ENCODE measurements at places on chromosomes 4 and X.

DNA sequence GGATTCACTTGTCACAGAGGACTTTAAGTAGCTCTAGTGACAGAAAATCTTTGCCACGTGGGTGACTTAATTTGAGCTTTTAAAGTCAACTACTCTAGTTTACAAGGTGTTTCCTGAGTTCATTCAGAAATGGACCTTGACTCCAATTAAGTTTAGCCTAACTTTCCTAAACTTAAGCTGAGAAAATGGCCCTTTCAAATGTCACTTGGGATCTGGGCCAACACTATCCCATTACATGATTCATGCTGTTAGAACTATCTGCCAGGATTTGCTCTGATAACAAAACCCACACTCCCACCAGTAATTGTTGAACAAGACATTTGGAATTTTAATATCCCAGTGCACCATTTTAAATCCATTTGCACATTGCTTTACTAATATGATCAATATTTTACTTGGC lies 40.8 kb downstream of the C4orf46 start:
- no peak for DNase-seq

DNA sequence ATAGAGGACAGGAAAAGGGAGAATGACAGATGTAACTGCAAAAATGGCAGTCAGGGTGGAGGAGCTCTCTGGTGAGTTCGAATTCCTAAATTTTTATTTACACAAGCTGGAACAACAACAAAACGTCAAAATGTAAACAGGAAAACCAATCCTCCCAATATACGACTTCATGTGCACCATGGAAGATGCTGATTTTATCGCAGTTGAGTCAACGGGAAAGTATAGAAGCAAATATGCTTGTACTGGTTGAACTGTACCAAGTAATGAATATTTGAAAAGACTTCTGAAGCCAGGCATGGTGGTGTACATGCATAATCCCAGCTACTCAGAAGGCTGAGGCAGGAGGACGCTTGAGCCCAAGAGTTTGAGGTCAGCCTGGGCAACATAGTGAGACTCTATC lies 15.4 kb downstream of the STX18 start:
- DNase-seq: no peak

DNA sequence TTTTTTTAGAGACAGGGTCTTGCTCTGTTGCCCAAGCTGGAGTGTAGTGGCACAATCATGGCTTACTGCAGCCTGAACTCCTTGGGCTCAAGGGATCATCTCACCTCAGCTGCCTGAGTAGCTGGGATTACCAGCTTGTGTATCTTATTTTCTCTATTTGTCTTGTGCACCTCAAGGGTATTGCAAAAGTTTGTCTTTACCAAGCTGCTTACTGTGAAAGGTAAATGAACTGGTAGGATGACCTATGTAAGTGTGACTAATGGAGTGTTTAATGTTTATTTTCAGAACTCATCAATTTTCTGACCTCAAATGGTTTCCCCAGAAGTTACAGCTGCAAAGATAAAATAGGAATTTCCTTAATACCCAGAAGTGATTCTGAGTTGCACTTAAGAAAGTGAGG lies 5.3 kb upstream of the FGA start:
- no peak for DNase-seq

- DNase-seq: no peak
Observed at GRCh38 chr4:183011213-183011907, 87.7 kb upstream of the WWC2 start.

DNA sequence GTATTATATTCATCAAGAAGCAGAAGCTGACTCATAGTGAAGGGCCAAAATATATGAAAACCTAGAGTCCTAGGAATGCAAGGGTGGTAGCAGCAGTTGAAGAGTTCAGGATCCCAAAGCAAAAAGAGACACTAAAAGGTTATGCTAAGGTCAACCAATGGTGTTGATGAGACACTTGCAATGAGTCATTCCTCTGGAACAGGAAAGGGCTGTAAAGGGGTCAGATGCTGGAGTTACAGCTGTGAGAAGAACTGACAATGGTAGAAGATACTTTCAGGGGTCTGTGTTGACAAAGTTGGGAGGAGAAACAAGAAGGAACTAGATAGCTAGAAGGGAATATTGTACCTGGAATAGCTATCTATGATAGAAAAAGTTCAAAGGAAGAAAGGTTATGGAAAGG lies 47.5 kb downstream of the ZGRF1 start:
- no peak for DNase-seq

GRCh38 chrX:14936561-14936960 lies 63.3 kb downstream of the MOSPD2 start:
- DNase-seq: no peak

DNA sequence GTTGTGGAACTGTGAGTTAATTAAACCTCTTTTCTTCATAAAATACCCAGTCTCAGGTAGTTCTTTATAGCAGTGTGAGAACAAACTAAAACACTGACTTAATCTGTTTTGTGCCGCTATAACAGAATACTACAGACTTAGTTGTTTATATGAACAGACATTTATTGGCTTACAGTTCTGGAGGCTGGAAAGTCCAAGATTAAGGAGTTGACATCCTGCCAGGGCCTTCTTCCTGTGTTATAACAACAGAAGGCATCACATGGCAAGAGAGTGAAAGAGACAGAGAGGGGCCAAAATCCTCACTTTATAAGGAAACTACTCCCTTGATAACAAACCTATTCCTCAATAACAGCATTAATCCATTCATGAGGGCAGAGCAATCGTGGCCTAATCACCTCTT lies 42.5 kb upstream of the KCNIP4 start:
- DNase-seq: no peak

DNA sequence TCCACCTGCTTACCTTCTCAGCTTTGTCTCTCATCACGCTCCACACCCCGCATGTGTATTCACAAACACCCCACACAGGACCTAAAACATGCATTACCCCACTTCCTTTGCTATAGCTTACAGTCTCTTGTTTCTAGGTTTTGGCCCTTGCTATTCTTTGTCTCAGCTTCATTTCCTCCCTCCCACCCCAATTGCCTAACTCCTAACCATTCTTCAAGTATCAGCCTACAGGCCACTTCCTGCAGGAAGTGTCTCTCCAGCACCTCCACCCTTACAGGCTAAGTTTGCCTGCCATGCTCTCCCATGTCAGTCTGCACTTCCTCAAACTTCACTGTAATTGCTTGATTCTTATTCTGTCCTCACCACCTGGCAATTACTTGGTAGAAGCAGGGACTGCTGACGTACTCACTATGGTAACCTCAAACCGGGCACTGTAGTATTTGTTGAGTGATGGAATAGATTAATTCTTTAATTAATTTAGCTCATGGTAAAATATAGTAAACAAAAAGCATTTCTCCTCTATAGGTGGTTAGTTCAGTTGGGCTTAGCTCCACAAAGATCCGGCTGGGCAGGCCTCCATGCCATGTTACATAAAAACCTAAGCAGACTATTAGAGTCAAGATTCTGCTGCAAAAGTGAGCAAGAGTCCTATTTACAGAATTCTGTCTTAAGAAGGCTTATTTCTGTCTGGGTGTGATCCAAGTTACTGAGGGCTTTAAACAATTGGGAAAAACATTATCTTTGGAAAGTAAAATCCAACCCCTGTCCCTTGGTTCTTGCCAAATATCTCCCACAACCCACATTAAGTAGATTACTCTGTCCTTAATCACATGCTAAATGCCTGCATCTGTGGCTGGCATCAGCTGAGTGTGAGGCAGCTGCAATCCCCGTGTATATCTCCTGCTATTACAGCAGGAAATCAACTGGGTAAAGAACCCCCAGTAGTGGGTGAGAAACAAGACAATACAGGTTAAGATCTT lies 124.7 kb upstream of the CPEB2 start:
- no peak for DNase-seq

DNA sequence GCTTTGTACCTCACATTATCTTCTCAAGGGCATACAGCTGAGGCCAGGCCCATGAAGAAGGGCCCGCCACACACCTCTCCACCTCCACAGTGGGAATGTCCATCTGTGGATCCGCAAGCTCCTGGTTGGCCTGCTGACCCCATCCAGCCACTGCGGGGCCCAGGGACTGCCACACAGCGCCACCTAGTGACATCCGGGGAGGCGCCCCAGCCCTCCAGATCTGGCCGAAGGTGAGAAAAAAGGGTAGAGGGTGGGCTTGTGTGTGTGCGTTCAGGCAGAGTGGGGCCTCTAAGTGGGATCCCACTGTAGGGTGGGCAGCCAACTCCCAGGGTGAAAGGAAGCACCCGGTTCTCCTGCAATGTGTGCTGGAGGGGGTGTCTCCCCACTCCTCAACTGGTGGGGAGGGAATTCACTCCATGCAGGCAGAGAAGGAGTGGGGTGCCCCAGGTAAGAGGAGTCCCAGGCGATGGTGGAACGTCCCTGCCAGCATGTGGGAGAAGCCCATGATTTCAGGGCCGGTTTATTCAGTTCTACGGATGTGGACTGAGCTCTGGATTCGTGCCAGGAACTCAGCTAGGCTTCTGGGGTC lies 117.3 kb downstream of the ENPP6 start:
- DNase-seq: no peak

DNA sequence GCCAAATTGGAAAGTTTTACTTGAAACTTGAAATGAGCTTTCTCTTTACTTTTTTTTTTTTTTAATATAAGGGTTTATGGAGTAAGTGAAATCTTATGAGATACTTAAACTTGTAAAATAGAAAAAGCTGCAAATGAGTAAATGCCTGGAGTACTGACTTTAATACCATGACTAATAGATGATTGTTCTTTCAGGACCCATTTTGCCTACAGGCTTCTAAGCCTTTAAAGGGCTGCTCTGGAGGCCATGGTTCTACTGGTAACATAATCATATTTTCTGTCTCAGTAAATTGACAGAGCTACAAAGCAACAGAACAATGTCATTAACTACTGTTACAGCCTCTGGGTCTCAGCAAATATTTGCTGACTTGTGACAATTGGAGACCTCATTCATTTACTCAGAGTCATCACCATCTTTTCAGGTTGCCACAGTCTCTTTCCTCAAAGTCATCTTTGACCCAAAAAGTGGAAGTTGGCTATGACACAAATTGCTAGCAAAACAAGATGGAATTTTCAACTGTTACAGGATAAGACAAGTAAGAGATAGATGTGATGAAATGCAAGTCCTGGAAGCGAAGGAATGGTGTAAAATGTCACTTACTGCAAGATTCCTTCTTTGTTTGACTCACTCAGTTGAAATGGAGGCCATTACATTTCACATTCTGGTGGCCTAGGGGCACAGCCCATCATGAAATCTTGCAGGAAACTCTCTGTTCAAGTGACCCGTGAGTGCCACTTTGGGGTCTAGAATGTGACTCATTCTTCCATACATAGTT lies 132.7 kb downstream of the BTC start:
- DNase-seq: no peak

- no peak for DNase-seq
Observed at GRCh38 chrX:44330227-44330626, 13.2 kb downstream of the EFHC2 start.

DNA sequence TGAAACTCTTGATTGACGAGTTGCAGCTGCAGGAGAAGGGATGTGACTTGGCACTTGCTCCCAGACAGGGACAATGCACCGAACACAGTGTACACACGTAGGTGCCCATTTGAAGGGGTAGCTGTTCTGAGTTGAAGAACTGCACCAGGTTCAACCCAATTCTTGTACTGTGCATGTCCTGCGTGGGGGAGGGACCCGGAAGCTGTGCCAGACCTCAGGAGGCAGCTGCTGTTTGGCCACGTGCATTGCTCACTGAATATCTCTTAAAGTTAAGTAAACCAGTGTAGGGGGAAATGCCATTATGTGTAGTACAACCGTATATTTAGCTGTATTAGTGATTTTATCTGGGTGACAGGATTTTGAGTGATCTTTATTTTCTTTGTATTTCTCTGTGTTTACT lies 12.0 kb upstream of the RBBP7 start:
- DNase-seq: no peak

GRCh38 chr4:189032606-189033338 lies 893.5 kb downstream of the TRIML1 start:
- DNase-seq: no peak

- DNase-seq: no peak
Observed at GRCh38 chr4:52611030-52611555, 48.0 kb downstream of the USP46 start.

DNA sequence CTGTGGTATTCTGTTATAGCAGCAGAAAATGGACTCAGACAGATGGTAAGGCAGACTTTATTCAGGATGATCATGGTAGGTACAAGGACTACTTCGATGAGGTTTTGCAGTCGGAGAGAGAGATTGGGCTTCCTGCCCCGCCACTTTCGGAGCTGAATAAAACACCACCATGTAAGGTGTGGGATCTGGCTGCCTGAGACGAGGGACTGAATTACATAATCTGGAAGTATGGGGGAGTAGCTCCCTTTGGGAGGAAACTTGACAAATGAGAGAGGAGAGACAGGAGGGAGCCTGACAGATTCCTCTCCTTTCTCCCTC lies 255.5 kb upstream of the GATB start:
- no peak for DNase-seq

DNA sequence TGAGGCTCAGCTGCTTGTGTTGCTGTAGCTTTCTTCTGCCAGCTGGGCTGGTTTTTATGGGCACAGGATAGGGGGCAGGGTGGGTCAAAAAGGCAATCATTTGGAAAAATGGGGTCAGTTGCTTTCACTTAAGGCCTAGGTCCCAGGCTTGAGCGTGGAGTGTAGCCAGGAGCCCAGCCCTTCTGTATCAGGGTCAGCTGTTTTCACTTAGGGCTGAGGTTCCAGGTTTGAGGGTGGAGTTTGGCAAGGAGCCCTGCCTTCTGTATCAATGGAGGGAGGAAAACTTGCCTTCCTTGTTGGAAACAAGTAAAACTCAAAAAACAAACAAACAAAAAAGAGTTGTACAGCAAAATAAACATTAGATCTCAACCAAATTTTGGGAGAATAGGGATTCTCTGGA lies 37.0 kb upstream of the UGT8 start:
- DNase-seq: no peak

DNA sequence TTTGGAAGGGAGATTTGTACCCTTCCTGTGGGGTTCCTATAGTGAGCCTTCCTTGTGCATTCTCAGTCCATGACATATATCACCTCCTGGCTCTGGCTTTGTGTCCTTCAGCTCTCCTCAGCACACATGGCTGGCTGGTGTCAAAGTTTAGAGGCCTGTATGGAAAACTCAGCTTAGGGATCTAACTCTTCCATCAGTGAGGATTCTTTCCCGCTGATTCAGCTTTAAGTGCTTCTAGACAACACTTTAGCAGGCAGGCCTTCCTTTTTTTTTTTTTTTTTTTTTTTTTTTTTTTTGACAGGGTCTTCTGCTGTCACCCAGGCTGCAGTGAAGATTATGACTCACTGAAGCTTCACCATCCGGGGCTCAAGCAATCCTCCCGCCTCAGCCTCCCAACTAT lies 84.2 kb downstream of the NPNT start:
- DNase-seq: no peak

GRCh38 chr4:126778348-126778747 lies 854.4 kb upstream of the INTU start:
- no peak for DNase-seq

GRCh38 chr4:108425988-108426387 lies 194.4 kb upstream of the RPL34 start:
- DNase-seq: no peak

DNA sequence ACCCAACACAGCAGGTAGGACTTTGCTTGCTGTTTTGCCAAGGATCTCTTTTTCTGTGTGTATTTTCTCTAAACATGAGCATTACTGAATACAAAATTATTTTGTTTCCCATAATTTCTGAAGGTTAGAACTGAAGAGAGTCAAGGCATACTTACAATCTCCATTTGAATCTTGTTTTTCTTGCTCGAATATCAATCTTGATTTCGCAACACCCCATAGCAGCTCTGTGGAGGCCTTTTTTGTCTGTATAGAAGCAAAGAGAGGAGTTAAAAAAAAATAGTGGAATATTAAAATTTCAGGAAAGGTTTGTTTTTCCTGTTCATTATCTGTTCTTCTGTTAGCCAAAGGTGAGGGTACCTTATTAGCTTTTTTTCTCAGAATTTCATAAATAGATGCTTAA lies 92.9 kb downstream of the TNIP2 start:
- no peak for DNase-seq

All from stimulated activated CD8-positive, alpha-beta memory T cell treated with anti-CD3 and anti-CD28 coated beads, Interleukin-7, amount 100 ng/mL, for 4 hours (primary cell).